ENCODE measurements at places on chromosomes 1 and 21.

- no peak for DNase-seq
These were observed 55.3 kb downstream of the LGR6 start for GRCh38 chr1:202248861-202249260.

GRCh38 chr1:160534823-160535605, 12.0 kb upstream of the SLAMF6 start:
- no peak for DNase-seq

- DNase-seq: peak; percentile 8
These were observed 18.9 kb downstream of the VN1R5 start for GRCh38 chr1:247274605-247275256.

DNA sequence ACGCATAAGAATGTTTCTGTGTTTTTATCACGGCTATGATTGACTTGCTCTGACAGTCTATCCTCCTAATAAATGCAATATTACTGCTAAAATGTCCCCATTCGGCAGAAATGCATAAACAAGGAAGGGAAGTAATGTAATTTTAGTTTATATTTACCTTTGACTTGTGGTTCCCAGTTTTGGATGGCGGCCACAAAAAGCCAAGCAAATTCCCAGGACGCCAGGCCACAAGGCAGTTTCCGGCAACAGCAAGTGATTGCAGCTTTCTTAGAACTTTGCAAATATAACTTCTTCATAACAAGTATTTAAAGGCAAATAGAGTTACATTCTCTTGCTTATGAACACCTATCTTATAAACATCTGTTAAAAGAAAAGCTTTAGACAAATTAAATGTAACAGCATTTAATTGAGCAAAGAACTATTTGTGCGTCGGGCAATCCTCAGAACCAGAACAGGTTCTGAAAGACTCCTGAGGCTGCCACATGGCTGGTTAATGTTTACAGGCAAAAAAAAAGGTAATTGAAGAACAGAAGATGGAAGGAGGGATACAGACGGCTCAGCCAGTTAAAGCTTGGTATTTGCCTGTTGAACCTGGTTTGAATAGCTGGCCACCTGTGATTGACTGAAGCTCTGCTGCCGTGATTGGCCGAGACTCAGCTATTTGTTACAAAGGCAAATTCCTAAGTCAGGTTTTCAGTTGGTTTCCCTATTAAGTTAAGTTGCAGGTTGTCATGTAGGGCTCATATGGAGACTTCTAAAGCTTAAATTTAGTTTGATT, 80.8 kb downstream of the C21orf91 start:
- no peak for DNase-seq

DNA sequence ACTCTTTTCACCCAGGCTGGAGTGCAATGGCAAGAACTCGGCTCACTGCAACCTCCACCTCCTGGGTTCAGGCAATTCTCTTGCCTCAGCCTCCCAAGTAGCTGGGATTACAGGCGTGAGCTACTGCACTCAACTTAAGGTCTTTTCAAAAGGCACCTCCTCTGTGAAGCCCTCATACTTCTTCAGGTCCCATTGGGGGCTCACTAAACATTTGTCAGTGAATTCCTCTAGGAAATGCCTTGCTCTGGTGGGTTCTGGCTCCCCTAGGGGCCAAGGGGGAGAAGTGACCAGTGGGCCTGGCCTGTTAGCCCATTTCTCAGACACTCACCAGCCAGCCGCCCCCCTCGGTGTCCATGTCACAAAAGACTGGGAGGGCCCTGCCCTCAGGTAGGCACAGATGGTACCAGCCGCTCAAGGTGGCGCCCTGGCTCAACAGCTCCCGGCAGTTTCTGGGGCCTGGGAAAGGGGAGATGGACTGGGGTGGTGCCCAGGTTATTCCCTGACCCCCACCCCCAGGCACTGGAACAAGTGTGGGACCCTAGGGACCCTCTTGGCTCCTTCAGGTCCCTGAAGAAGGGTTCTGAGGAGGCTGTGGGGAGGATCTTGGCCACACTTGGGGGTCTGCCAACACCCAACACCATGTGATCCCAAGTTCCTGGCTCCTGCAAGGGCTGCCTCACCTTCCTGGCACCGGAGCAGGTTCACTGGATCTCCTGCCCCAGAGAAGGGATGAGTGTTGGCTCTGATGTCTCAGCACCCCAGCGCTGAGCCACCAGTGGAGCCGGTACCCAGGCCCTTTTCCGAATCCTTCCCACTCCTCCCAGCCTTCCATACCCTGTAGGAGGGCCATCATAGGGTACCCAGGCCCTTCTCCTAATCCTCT, 1.6 kb downstream of the FCN3 start:
- DNase-seq: no peak

- DNase-seq: no peak
These were observed 55.9 kb downstream of the LEPR start for GRCh38 chr1:65476327-65476726.

GRCh38 chr1:77076759-77077158, 142.5 kb downstream of the PIGK start:
- DNase-seq: no peak

DNA sequence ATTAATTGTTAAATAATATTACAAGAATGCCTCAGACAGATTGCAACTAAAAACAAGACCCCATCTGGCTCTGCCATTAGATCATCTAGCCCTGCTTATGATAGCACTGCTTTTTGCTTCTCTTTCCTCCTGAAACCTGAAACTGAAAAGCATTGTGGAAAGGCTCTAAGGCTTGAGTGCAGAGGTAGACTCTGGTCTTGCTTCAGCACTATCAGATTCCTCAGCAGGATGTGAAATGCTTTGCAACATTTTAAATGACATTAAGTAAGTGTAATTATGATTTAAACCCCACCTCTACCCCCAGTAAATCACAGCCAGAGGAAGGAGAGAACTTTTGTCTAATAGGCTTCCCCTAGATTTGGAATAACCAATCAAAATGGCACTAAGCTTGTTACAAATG, 32.9 kb downstream of the PHC2 start:
- no peak for DNase-seq

GRCh38 chr1:229710746-229711145, 84.7 kb downstream of the URB2 start:
- DNase-seq: no peak
